Liver (tissue), 10 donors: ENCODE measurements at places on chromosomes 7 and 10. TPM values are rescaled to one million over a fixed set of nuclear protein-coding genes. Genes with fewer than 3 reads are reported as not detected.

- DNase-seq, result no peak
- H3K4me1 ChIP-seq, result no peaks in the 10 kb centered on the region
- no peaks in the 10 kb centered on the region for H3K36me3 ChIP-seq
- H3K27me3 ChIP-seq, result no peaks in the 10 kb centered on the region
- no peak overlapping the region for H3K4me3 ChIP-seq
- H3K27ac ChIP-seq, result no peak overlapping the region
Measured at GRCh38 chr10:77643795-77644468, 6.3 kb upstream of the KCNMA1 start.

- H3K27me3 ChIP-seq, result no peaks in the 10 kb centered on the region
- H3K4me1 ChIP-seq, result no peaks in the 10 kb centered on the region
- no peak for DNase-seq
- no peak overlapping the region for H3K27ac ChIP-seq
- no peak overlapping the region for H3K4me3 ChIP-seq
Measured at GRCh38 chr7:102916881-102917280, 4.1 kb downstream of the LRRC17 start.

- no peak overlapping the region for H3K4me3 ChIP-seq
- H3K27me3 ChIP-seq, result no peaks in the 10 kb centered on the region
- peaks cover 71% of the 10 kb centered on the region for H3K36me3 ChIP-seq
- H3K4me1 ChIP-seq, result no peaks in the 10 kb centered on the region
- no peak for DNase-seq
Measured at GRCh38 chr7:107201795-107202450, 33.1 kb downstream of the HBP1 start.

- H3K27me3 ChIP-seq, result no peaks in the 10 kb centered on the region
- no peak overlapping the region for H3K27ac ChIP-seq
- DNase-seq, result no peak
- no peaks in the 10 kb centered on the region for H3K36me3 ChIP-seq
- no peak overlapping the region for H3K4me3 ChIP-seq
Measured at GRCh38 chr7:87878208-87878735, 2.0 kb downstream of the DBF4 start.

DNA sequence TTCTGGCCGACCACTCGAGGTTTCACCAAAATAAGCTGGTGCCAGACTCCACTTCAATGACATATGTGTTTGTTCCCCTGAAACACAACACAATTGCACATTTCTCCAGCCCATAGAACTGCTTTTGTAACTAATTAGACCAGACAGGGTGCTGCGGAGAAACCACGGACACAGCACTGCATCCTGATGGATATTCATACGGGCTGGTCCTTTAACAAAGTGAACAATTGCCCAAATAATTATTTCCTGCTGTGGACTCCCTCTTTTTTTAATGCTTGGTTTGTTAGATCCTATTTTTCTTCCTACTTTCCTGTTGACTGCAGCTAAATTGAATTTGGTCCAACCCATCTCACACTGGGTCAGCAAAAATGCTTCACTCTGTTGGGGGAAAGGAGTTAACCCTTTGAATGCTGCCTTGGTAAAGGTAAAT lies 198.6 kb upstream of the BMPER start:
- H3K36me3 ChIP-seq, result no peaks in the 10 kb centered on the region
- H3K27me3 ChIP-seq, result no peaks in the 10 kb centered on the region
- no peak overlapping the region for H3K4me3 ChIP-seq
- no peak for DNase-seq
- H3K4me1 ChIP-seq, result peaks cover 4% of the 10 kb centered on the region

GRCh38 chr7:108136191-108136688 lies 6.1 kb upstream of the LAMB4 start:
- H3K27me3 ChIP-seq, result no peaks in the 10 kb centered on the region
- no peak overlapping the region for H3K4me3 ChIP-seq
- H3K27ac ChIP-seq, result no peak overlapping the region

GRCh38 chr7:151637781-151638261 lies 118.1 kb upstream of the RHEB start:
- H3K4me3 ChIP-seq, result no peak overlapping the region
- H3K27me3 ChIP-seq, result no peaks in the 10 kb centered on the region
- H3K27ac ChIP-seq, result no peak overlapping the region
- H3K4me1 ChIP-seq, result peaks cover 2% of the 10 kb centered on the region

GHRHR gene
- polyA plus RNA-seq, result not detected

KAZALD1 gene
- 0.21 TPM for polyA plus RNA-seq
